ENCODE measurements at places on chromosomes 2 and 18.

DNA sequence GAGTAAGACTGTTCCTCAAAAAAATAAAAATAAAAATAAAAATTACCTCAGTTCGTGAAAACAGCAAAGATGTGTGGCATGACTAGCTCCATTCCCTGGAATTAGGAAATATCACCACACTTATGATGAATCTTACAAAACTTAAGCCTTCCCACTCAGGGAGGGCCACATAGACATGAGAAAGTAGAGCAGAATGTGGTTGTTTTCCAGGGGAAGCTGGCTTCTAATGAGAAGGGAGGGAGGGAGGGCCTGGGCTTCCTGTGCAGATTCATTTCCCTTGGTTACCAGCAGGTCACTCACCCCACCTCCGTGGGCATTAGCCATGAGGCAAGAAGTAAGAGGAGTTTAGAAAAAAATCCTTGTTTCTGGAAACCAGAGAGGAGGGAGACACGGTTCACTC lies 95.9 kb upstream of the RMDN2 start:
- DNase-seq = no peak

DNA sequence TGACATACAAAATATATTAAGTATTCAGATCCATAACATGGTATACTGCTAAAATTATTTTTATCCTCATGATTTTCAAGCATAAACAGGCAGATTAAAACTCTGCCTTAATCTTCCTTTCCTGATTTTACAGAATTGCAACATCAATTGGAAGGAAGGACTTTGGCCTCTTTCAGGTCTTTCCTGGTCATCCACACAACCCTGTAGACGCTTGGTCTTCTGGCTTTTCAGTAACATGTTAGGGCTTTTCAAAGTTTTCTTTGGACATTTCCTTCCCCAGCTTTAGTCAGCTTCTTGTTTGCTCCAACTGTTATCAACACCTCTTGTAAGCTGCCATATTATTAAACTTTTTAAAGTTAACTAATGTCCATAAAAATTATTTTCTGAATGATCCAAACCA lies 1364.9 kb upstream of the NRXN1 start:
- no peak for DNase-seq

DNA sequence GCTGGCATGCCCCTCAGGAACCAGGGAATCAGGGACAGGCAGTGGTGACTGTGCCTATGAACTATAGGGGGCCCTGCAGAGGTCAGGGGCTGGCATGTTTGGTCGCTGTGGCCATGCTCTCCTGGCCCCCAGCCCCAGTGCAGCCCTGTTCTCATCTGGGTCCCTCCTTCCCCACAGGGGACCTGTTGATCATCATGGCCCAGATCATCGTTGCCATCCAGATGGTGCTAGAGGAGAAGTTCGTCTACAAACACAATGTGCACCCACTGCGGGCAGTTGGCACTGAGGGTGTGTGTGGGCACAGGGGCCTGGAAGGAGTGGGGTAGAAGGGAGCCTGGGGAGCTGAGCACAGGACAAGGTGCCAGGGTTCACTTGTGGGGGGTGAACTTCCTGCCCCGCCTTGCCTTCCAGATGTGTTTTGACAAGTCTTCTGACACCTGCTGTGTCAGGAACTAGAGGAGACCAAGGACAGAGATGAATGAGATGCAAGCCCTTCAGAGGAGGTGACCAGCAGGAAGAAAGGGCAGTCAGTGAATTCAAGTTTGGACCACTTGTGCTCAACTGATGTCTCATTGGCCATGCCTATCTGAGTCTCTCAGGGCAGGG lies 9.6 kb upstream of the CENPA start:
- no peak for DNase-seq

- DNase-seq = no peak
Measured at GRCh38 chr2:106137731-106138521, 56.2 kb downstream of the UXS1 start.

GRCh38 chr2:100242891-100243619 lies 79.2 kb downstream of the LONRF2 start:
- peak; percentile 34 for DNase-seq

DNA sequence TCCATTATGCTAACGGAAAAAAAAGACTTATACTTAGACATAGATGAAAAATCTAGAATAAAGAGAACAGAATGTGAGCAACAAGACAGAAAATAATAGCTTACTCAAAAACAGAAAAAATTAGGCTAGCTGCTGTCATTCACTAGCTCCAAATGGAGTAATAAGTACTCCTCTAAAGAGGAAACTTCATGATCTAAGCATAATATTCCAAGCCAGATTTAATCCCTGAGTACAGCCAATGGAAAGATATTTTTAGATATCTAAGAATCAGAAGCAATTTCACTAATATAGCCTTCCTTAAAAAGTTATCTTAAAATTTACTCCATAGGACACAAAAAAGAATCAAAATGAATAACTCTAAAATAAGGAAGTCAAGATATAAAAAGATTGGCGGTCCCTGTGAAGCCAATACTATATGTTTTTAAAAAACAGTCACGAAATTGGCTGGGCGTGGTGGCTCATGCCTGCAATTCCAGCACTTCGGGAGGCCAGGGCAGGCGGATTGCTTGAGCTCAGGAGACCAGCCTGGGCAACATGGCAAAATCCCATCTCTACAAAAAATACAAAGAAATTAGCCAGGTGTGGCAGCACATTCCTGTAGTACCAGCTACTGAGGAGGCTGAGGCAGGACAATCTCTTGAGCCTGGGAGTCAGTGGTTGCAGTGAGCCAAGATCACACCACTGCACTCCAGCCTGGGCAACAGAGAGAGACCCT lies 123.2 kb upstream of the BCL2L11 start:
- DNase-seq = no peak

GRCh38 chr2:7209757-7210555 lies 292.7 kb downstream of the RNF144A start:
- no peak for DNase-seq

DNA sequence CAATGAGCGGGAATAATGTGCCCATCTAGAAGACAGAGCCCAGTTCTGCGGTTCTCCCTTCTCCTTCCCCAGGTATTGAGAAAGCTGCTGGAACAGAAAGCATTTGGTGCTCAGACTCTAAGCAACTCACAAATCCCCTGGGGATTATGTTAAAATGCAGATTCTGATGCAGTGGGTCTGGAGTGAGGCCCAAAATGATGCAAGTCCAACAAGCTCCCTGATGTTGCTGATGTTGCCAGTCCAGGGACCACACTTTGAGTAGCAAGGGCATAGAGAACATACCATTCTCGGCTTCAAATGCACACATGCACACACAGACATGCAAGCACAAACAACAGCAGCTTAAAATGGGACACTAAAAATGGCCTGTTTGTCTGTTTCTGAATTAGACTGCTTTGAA lies 274.8 kb upstream of the NCKAP5 start:
- DNase-seq = no peak

DNA sequence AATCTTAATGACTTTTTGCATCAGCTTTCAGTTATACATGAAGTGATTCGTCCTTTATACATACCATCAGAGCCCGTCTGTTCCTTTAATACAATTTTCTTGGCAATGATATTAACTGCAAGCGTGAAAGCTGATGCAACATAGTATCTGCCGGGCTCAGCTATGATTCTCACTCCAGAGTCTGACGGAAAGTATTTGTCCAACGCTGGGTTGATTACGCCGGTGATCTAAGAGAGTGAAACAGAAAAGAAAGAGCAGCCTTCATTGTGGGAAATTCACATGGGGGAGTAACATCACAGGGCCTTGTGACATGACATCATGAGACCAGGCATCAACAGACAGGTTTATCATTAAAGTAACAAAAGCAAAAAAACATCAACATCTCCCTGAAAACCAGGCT lies 6.2 kb downstream of the ODC1 start:
- no peak for DNase-seq

DNA sequence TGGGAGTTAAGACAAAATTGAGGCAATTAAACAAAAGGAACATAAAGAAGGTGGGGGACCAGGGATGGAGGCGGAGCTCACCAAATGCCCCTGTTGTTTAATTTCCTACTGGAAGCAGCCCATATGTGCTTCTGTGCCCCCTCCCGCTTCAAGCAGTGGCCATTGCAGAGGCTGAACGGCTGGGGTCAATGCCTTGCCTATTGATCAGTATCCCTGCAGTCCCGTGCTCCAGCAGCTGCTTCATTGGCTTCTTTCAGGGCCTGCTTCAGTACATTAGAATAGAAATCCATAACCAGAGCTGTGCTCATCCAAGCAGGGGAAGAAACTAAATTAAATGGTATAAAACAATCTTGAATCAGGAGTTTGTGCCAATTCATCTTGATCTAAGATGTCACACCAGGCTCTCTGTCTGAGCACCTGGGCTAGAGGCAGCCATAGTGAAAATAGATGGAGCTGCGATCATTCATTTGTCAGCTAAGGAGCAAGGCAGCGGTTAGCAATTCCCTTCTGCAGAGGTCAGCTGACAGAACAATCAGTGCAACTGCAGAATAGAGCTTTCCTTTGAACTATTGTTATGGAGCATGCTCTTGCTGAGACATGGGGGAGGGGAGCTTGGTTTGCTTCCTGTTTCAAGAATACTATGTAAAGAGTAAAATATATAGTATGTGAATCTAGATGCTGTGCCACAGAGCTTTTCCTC lies 222.4 kb downstream of the WDR7 start:
- no peak for DNase-seq

GRCh38 chr2:196594158-196594557 lies 45.4 kb upstream of the CCDC150 start:
- DNase-seq = no peak

- DNase-seq = no peak
Measured at GRCh38 chr2:51247252-51247805, 215.4 kb upstream of the NRXN1 start.

DNA sequence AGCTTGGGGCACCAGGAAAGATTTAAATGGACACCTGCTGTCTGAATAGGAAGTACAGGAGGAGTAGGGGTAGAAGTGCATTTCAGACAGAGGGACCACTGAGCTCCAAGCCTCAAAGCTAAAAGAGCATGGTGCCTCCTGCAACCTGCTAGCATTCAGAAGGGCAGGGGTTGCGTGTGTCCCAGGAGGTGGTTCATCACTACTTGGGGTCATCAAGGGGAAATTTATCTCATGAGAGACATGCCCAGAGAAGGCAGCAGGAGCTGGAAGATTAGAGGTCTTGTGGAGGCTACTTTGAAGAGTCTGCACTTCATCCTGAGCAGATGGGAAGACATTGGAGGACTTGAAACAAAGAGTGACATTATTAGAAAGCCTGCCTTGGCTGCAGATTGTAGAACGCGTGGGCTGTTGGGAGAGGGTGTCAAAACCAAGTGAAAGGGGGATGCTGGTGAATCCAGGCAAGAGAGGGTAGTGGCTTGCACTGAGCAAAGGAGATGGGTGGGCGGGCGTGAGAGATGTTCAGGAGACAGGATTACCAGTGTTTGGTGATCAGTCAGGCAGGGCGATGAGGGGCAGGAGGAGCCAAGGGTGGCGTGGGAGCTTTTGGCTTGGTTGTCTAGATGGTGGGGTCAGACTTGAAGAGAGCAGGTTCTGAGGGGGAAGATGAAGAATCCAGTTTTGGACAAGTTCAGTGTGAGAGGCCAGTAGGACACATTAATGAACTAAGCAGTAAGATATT lies 154.0 kb downstream of the DYSF start:
- DNase-seq = no peak

GRCh38 chr2:32962690-32963089 lies 15.9 kb downstream of the LTBP1 start:
- DNase-seq = no peak

DNA sequence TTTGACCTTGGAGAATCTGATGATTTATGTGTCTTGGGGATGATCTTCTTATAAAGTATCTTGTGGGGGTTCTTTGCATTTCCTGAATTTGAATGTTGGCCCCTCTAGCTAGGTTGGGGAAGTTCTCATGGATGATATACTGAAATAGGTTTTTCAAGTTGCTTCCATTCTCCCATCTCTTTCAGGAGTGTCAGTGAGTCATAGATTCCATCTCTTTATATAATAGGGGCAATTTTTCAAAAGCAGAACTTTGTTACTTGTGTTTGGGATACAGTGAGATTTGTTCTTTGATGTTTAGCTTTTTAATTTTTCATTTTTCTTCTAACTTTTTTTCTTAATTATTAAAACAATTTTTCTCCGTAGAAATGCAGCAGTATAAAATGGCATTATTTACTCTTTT lies 19.4 kb downstream of the TMEM87B start:
- DNase-seq = no peak

DNA sequence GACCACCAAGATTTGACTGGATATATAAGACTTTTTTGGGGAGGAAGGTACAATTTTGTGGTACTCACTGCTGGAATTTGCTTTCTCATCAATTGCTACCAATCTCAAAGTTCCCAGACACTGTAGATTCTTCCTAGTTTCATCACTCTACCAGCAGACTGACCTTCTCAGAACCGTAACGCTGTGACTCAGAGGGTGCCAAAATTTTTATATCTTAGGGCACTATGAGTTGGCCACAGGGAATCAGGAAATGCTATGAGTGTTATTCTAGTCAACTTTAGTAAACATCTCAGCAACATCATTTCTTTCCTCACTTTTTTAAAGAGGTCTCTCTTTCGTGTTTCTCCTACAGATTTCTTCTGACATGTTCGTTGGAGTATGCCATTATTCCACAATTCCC lies 499.0 kb downstream of the TMX3 start:
- DNase-seq = no peak

GRCh38 chr2:22600156-22600555 lies 784.8 kb upstream of the KLHL29 start:
- no peak for DNase-seq

GRCh38 chr2:207787017-207787416 lies 17.3 kb upstream of the FZD5 start:
- DNase-seq = no peak

- no peak for DNase-seq
Measured at GRCh38 chr2:130964931-130965330, 128.2 kb downstream of the ARHGEF4 start.

- no peak for DNase-seq
Measured at GRCh38 chr18:44883671-44884070, 203.0 kb downstream of the SETBP1 start.

DNA sequence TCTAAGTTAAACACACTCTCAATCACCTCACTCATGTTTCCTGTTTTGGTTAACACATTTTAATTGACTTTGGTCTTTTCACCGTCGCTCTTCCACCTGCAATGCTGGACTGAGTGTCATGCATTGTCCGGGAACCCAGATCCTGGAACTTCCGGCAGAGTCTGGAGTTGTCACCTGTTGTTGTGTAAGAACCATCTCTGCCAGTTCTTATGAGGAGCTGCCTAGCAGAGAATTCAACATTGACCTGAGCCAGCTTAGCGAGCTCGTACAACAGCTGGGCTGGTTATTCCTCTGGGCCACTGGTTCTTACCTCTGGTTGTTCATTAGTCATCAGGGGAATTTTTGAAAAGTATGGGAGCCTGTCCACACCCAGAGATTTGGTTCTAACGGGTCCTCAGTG lies 75.7 kb downstream of the BCL2L11 start:
- DNase-seq = no peak

GRCh38 chr2:201204655-201205514 lies 21.9 kb downstream of the CASP10 start:
- DNase-seq = no peak

GRCh38 chr2:203822240-203822639 lies 45.3 kb upstream of the CTLA4 start:
- DNase-seq = no peak

- DNase-seq = no peak
Measured at GRCh38 chr2:937530-937929, 13.1 kb upstream of the SNTG2 start.

Data from stimulated activated CD8-positive, alpha-beta memory T cell treated with anti-CD3 and anti-CD28 coated beads, Interleukin-2, amount 100 ng/mL, for 48 hours (primary cell).